ENCODE measurements at places on chromosomes 6 and 20.

DNA sequence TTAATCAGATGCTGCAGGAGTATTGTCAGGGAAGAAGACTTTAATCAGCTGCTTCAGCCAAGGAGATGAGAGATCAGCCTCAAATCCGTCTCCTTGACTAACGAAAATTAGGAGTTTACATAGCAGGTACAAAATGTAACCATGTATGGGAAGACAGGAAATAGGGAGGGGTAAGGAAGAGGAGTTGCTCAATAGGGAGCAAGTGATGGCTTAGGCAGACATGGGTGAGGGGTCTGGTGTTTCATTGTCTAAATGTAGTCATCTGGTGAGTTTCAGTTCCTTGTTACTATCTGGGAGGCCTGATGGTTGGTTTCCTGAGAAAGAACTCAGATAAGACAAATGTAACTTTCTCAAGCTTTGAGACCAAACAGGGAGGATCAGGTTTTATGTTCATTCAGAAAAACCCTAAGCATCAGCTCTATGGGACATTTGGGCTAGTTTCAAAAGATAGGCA lies 217.3 kb upstream of the SULF2 start:
- DNase-seq: no peak

DNA sequence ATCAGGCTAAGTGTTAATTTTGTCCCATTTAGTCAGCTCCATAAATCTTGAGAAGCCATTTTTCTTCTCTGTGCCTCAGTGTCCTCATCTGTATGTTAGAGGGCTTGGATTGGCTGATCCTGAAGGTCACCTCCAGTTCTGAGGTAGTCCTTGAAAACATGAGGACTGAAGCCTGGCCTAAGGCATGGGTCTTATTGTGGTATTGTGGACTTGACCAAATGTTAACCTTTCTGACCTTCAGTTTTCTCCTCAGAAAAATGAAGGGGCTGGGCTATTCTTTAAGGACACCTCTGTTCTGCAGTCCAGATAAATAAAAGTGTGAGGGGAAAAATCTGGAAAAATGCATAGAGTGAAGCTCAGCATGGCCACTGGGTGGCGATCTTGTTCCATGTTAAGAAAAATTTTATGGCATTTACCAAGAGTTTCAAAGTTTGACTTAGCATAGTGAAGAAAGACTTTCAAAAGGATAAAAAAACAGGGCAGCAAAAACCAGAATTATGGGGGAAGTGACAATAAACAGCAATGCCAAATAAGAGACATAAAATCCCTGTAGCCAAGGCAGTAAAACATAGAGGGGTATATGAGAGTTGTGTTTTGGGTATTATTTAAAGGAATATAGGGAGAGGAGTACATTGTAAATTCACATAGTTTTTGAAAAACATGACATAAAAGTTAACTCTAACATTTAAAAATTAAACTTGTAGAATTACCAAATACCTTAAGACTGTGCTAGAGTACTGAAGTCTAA lies 13.2 kb upstream of the TFB1M start:
- peak; percentile 76 for DNase-seq

GRCh38 chr6:85643537-85644278 lies 1.0 kb upstream of the SYNCRIP start:
- DNase-seq: peak; percentile 96

DNA sequence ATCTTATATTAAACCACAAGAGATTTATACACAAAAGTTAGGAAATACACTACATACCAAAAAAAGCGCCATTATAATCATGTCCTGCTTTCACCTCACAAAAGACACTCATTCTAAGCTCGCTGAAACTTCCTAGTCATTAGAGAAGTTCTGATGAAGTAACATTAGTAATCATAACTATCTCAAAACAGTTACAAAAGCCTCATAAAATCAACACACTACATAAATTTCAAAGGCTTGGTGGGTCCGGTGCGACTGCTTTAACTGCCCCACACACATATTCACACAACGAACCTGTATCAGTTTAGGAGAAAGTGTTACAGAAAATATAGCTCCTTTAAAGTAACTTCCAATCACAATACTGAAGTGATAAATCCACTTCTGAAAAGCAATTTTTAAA lies 1.9 kb downstream of the PHIP start:
- peak; percentile 33 for DNase-seq

GRCh38 chr20:64106981-64107735 lies at the start of gene NPBWR2:
Gene NPBWR2, minus strand, starts transcription at chr20:64107565. Its CDS starts 734 bp downstream, at chr20:64106831.
- DNase-seq: peak; percentile 45

GRCh38 chr6:103516336-103516735 lies 1343.4 kb downstream of the HACE1 start:
- DNase-seq: no peak

GRCh38 chr6:52788478-52788877 lies 15.1 kb downstream of the GSTA1 start:
- DNase-seq: no peak

GRCh38 chr20:34824026-34824425 lies 1.4 kb downstream of the NCOA6 start:
- DNase-seq: no peak

- peak; percentile 82 for DNase-seq
These were observed 13.2 kb downstream of the QKI start for GRCh38 chr6:163427498-163428254.

DNA sequence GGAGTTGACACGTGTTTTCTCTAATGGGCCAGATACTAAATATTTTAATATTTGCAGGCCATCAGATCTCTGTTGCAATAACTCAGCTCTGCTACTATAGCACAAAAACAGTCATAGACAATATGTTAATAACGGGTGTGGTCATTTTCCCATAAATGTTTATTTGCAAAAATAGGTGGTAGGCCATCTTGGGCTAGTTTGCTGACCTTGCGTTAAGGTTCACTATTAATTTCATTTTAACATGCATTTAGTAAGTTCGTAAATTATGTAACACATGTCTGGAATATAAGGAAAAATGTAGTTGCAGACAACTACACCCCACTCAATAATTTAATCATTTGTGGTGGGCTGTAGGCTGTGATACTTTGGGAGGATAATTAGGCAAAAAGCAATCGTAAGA lies 577.8 kb downstream of the PKHD1 start:
- no peak for DNase-seq

DNA sequence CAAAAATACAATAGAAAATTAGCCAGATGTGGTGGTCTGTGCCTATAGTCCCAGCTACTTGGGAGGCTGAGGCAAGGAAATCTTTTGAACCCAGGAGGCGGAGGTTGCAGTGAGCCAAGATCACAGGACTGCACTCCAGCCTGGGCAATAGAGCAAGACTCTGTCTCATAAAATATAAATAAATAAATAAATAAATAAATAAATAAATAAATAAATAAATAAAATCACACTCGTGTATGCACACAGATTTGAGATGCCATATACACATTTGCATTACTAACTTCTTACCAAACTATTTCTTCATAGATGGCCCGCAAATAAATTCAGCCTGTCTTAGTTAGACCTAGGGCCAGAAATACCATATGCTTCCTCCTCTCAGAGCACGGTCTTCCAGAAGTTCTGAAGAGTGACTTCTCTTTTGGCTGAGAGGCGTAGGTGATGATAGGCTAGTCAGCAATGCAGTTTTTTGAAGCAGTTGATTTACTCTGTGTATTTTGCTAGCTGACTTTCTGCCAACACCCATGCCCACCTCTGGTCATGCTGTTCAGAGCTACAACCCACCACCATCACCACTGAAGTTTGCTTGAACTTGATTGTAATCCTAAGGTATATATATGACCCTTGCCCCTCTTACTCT lies 150.1 kb downstream of the SASH1 start:
- DNase-seq: no peak

- no peak for DNase-seq
These were observed 280.5 kb downstream of the CLVS2 start for GRCh38 chr6:123276546-123276980.

DNA sequence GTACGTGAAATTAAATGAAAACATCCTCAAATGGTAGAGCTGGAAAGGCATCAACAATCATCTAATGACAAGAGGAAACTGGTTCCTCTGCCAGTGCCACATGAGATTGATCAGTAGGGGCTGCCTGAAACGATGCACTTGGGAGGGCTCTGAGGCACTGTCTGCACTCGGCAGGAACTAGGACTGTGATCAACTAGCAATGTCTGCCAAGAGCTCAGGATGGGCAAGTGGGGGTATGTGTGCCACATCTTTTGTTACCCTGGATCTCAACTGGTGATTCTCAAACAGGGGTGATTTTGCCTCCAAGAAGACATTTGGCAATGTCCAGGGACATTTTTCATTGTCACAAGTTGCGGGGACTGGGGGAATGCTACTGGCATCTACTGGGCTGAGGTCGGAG lies 1.9 kb downstream of the BPIFB6 start:
- DNase-seq: no peak

- DNase-seq: no peak
These were observed 5.9 kb downstream of the FOXA2 start for GRCh38 chr20:22578221-22579118.
